ENCODE measurements at places on chromosomes 1 and 21.

- DNase-seq = no peak
These were observed 30.9 kb upstream of the CAMK1G start for GRCh38 chr1:209552406-209553264.

DNA sequence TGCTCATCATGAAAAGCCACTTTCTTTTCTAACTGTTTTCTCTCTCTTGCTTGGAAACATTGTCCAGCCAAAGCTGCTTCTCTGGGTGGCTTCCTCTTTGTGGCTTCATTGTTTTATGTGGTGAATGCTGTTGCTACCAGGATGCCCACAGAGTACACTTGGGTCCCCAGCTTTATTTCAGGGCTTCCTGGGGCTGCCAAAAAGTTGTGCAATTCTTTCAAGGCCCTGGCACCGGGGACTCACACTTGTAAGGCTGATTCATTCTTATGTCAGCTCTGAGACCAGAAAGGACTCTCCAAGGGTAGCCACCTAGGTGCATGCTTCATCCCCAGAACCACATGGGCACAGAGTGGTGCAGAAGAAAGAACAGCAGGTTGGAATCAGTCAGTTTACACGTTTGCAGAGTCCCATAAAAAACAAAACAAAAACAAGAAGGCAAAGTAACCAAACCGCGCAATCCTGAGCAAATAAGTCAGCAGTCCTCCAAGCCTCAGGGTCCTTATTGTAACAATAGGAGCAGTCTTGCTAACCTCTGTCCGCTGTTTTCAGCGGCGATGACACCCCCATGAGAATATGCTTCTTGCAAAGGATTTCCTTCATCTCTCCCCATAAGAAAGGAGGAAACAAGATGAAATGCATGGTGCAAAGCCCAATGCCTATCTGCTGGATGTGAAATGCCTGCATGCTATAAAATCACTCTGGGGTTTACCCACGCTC lies 89.9 kb upstream of the SSX2IP start:
- DNase-seq = no peak

DNA sequence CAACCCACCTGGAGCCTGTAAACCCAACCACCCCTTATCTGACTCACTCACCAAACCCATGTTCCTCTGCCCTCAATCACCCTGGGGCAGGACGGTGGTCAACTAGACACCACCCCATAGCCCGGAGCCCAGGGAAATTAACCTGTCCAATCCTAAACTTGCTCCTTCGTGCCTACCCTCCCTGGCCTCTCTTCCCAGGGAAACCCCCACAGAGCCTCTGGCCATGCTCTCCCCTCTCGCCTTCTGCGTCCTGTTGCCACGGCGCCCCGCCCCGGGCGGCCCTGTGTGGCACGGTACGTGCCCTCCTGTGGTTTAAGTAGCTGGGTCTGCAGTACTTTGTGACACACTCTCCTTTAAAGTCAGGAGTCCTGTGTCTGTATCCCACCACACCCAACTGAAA lies 4.0 kb upstream of the FTCD start:
- no peak for DNase-seq

- DNase-seq = no peak
These were observed 45.0 kb downstream of the TAS1R2 start for GRCh38 chr1:18814425-18814824.

- no peak for DNase-seq
These were observed 99.5 kb upstream of the CSF3R start for GRCh38 chr1:36582066-36582755.

DNA sequence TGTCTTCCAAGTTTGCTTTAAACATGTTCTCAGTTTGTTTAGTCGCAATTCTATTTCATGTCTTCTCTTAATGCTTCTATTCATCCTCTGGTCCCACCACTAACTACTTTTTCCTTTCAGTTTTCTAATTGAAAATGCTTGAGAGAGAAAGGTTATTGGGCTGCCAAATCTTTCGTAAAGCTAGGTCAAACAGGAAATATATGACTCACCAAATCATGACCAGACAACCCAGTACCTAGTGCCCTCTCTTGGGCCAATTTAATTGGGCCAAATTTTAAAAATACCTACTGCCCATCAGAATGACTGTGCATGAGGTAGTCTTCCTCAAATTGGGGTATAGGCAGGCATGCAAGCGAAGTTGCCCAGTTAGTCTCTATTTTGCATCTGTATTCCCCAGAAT lies 295.4 kb upstream of the PBX1 start:
- DNase-seq = no peak

DNA sequence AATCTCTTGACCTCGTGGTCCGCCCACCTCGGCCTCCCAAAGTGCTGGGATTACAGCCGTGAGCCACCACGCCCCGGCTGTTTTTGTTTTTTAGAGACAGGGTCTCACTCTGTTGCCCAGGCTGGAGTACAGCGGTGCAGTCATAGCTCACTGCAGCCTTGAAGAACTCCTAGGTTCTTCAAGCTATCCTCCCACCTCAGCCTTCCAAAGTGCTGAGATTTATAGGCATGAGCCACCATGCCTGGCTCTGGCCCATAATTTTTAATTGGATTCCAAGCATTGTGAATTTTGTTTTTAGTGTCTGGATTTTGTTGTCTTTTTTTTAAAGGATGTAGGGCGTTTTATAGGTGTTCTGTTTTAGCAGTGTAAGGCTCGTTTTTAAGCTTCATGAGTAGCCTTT lies 28.6 kb upstream of the TXLNA start:
- DNase-seq = no peak

GRCh38 chr1:147569587-147570241 lies 28.4 kb downstream of the BCL9 start:
- no peak for DNase-seq

DNA sequence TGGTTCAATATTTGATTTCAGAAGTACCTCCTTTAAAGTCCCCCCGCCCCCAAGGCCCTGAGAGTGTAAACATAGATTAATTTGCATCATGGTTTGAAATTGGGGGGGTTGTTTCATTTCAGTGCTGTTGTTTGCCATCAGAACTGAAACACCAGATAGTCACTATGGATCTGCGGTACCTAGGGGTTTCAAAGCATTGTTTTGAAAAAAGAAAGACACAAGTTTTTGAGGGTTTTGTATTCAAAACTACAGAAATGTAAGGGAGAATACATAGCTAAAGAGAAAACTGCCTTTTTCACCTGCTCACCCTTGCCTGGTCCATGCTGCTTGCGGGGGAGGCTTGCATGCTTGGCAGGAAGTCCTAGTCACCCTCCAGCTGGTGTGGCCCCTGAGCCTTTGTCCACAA lies 59.3 kb downstream of the ACP6 start:
- peak; percentile 42 for DNase-seq

- DNase-seq = no peak
These were observed 722.2 kb upstream of the CHRM3 start for GRCh38 chr1:238664139-238664538.

DNA sequence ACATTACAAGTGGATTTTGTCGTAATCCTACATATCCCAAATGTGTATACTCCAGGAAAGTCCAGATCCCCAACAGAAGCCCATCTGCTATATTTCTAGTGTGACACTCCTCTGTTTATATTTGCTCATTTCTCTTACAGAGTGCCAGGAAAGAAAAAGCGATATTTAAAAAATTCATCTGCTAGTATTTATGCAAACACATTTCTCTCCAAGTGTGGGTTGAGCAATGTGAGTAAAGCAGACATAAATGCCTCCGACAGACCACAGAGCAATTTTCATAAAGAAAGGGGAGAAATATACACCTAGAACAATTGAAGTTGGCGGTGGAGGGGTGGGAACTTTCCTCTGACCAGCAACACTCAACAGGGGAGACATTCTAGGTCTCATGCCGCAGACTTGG lies 22.2 kb upstream of the RAP1A start:
- DNase-seq = no peak

GRCh38 chr1:228273720-228274451 lies 66.0 kb downstream of the OBSCN start:
- no peak for DNase-seq

DNA sequence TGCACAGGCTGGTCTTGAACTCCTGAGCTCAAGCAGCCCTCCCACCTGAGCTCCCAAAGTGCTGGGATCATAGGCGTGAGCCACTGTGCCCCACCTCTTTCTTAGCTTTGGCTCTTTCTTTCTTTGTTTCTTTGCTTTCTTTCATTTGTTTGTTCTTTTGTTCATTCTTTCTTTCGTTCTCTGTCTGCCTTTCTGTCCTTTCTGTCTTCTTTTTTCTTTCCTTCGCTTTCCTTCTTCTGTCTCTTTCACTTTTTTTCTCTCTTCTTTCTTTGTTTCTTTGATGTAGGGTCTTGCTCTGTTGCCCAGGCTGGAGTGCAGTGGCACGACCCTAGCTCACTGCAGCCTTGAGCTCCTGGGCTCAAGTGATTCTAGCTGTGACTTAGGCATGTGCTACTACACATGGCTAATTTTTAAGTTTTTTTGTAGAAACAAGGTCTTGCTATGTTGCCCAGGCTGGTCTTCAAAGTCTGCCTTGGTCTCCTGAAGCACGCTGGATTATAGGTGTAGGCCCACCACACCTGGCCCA lies 18.9 kb downstream of the SOX13 start:
- no peak for DNase-seq

GRCh38 chr1:171218661-171219060 lies 29.6 kb upstream of the FMO1 start:
- DNase-seq = no peak

GRCh38 chr1:243950166-243950565 lies 100.1 kb upstream of the AKT3 start:
- DNase-seq = no peak

GRCh38 chr1:191579019-191579418 lies 579.2 kb upstream of the RGS18 start:
- DNase-seq = no peak

- no peak for DNase-seq
These were observed 343.4 kb downstream of the PLPP3 start for GRCh38 chr1:56235909-56236510.

DNA sequence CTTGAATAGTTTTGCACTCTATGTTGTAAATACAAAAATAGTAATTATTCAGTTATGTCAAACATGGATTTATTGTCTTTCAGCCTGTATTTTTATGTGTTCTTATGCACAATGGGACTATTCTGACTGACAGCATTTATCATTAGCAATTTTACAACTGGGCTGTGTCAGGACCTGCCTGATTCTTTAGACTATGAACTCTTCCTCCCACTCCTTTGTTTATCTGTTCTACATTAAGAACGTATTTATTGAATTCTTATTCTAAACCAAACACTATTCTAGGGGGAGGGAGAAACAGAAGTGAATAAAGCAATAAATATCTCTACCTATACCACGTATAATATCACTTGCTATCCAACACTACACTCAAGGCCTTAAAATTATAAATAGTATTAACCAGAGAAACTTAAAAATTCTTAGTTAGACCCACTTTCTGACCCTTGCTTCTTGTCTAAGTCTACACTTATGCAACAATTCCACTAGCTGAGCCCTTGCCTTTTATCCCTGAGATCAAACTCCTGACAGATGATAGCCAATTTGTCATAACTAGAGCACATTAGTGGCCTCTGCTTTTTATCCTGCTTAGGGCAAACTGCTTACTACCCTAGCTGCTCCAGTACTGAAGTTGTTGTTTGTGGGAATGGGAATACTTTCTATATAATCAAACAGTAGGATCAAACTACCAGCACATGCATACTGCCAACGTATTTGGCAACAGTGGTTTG lies 494.3 kb downstream of the BRINP3 start:
- no peak for DNase-seq

- DNase-seq = no peak
These were observed 202.0 kb downstream of the GABPA start for GRCh38 chr21:25936776-25937175.

Data from SHP77 treated with DMSO at 0.1 percent for 48 hours (cell line).